ENCODE measurements at places on chromosomes 11 and 22.
A peak's percentile ranks its signal among the peaks of the same experiment; 100 is the strongest.

- DNase-seq: no peak
These were observed 83.4 kb downstream of the MRTFA start for GRCh38 chr22:40553014-40553554.

- DNase-seq: no peak
These were observed 83.6 kb downstream of the KCNJ1 start for GRCh38 chr11:128783513-128783912.

DNA sequence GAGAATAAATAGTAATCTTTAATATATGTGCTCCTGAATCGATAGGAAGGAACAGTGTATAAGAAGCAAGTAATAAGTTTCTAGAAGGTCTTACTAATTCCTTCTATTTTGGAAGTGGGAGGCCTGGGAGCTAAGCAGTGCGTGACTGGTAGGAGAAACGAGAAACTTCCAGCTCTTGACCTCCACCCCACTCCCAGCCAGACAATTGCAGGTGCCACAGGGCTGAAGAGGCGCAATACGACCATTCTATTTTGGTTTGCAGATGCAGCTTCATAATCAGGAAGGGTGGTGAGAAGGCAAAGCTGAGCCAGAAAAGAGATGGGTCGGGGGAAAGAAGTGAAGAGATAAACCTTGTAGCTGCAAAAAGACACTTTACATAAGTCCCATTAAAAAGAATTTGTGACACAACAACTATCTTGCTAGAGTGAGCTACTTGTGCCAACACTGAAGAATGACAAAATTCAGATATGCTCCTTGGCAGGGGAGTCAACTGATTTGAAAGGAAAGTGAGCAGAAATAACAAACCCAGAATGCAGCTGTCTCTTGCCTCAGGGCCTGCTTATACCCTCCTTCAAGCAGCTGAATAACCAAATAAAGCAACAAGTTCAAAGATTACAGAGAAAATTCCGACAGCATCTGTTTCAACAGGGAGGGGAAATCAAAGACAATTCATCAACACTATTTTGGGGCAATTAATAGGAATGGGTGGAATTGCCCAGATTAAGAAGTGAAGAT is 35.1 kb downstream of the GRIA4 start:
- no peak for DNase-seq

- DNase-seq: no peak
These were observed 20.9 kb downstream of the RNH1 start for GRCh38 chr11:486189-486588.

DNA sequence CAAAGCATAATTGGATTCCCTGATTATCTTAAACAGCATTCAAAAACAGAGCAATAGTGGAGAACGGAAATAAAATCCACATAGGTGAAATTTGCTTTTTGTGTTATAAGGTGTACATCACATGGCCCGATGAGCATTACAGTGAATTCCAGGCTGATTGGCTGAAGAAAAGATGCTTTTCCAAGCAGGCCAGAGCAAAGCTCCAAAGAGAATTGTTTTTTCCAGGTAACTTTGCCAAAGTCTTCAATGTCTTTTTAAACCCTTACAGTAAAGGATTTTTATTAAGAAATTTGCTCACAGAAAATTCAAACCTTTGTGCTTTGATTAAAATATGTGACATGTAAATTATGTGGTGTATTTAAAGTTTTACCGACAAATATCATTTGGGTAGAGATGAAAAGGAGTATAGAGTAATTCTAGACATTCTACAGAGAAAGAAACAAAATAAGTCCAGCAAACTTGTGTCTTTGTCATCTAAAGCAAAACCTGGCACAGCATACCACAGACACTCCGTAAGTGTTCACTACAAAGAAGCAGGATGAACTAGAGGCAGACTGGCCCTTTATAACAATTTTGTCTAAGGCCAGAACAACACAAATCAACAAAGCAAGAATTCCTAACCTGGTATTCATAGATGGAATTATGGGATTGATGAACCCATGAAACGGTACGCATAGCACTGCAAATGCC is 16.6 kb downstream of the BBOX1 start:
- no peak for DNase-seq

- DNase-seq: no peak
These were observed 10.3 kb downstream of the UBASH3B start for GRCh38 chr11:122665861-122666260.

DNA sequence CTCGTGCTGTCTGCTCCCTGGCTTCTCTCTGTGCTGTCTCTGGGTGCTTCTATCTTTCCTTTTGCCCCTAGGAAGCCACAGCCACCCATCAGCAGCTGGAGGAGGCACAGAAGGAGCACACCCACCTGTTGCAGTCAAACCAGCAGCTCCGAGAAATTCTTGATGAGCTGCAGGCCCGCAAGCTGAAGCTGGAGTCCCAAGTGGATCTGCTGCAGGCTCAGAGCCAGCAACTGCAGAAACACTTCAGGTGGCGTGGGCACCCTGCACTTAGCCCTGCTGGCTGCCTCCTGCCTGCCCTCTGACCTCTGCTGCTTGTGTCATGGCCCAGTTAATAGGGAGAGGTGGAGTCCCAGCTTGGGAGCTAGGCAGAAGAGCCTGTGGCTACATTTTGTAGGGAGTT is 67.8 kb downstream of the CEP164 start:
- no peak for DNase-seq

DNA sequence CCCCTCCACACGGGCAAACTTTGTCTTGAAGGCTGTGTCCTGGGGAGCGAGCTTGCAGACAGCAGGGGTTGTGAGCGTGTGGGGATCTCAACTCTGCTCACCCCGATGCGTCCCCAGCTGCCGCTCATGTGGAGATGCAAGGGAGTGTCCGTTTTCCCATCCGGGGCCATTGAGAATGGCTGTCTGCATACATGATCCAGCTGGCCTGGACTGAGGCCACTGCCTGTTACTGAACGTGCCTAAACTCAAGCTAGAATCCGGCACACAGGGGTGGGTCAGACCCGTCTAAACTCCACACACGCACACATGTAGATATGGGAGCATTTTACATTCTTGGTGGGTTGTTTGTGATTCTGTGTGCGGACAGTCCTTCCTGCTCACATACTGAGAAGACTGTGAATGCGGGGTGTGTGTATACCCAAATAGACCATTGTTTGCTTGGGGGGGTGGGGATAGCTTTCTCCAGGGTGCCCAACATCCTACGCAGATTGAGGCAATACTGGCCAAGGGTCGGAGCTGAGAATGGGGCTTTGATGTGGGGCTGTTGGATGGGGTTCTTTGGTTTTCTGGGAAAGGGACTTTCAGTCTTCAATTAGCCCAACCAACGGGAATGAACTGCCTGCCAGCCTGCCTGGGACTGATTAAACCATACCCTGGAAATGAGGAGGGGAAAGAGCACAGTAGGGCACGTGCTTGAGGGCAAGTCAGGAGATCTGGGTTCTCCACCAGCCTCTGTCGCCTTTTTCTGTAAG is 60.4 kb downstream of the ST3GAL4 start:
- DNase-seq: no peak

DNA sequence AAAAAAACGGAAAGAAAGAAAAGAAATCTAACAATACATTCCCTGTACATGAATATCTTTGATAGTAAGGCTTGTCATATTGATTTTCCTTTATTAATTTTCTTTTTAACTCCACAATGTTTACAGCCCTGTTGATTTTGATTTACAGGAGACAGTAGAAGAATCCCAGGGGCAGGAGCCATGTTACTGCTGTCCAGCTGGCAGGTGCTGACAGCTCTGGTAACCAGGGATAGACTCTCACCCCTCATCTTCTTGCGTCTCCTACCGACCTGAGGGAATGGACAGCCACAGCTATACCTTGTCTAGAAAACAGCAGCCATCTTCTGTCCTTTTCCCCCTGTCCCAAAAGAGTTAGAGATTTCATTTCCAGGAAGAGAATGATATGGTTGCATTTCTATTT is 37.4 kb downstream of the PRDM10 start:
- DNase-seq: no peak

DNA sequence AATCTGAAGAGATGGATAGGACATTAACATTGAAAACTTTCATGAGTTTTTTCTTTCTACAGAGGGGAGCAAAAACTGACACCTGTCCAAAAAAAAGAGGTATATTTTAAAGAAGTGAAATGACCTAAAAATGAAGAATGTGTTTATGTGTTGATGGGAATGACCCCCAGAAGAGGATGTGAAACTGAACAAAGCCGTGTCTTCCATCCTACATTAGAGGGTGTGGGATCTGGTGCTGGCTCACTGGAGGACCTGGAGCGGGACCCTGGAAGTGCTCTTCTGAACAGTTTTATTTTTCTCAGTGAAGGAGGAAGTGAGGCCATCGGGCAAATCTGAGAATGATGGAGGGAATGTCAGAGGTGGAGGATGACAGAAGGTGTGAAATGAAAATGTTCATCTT is 470.1 kb downstream of the NTM start:
- DNase-seq: no peak

- no peak for DNase-seq
These were observed 14.2 kb upstream of the PPM1F start for GRCh38 chr22:21966643-21967516.

- DNase-seq: peak; percentile 89
These were observed at the start of gene MTMR3 for GRCh38 chr22:29883045-29883774. Gene MTMR3, plus strand, starts transcription at chr22:29883174. Its CDS starts 87,886 bp downstream, at chr22:29971060.

DNA sequence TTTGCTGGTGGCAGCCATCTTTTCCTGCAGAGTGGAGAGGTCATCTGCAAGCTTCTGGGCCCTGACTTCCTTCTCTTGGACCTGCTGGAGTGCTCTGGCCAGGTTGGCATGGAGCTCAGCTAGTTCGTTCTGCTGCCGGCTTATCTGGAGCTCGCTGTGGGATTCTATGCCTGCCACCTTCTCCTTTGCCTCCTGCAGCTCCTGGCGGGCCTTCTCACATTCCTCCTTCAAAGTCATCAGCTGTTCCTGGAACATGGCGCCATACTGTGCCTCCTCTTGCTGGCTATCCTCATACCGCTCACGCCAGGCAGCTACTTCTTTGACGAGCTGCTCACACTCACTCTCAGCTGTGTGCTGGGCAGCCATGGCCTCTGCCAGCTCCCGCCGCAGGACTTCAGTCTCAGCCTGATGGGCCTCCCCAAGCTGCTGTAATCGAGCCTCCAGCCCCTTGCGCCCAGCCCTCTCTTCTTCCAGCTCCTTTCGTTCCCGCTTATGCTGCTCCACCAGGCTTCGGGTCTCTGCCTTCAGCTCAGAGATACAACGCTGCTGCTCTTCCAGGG is 16.1 kb downstream of the IL18BP start:
- no peak for DNase-seq

DNA sequence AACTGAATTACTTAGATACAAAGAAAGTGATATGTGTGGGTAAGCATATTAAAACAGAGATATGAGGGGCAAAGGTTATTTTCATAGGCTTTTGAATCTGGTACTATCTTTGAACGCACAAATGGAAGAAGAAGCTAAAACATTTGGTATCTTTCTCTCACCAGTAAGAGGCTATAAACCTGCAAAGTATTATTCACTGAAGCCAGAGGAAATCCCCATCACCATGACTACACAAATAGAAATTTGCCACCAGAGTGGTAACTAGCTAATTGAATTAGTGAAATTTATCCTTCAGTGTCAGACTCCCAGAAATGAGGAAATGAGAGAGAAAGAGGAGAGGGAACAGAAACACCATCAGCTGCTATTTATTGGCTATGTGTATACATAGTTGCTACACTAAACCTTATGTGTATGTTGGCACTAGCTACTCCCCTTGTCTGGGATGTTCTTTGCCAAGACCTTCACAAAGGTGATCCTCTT is 503.4 kb downstream of the DLG2 start:
- DNase-seq: no peak

- DNase-seq: no peak
These were observed 29.0 kb downstream of the FBLN1 start for GRCh38 chr22:45531441-45532234.

DNA sequence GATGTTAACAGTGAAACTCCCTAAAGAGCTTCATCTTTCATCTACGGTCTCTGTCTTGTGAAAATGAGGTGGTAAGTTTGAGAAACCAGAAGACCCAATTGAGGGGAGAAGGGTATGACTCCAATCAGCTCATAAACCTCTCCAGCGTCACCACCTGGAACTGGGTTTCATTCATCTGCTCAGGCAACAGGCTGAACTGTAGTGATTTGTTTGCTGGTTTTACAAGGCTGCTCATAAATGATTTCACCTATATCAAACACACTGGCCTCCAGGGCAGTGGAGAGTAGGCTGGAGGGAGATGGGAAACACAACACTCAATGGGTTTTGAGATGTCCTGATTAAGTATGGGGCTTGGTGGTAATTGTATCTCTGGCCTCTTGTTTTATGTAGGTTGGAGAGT is 79.0 kb downstream of the EFCAB6 start:
- no peak for DNase-seq

GRCh38 chr11:120710354-120711131 is 199.0 kb downstream of the GRIK4 start:
- no peak for DNase-seq

DNA sequence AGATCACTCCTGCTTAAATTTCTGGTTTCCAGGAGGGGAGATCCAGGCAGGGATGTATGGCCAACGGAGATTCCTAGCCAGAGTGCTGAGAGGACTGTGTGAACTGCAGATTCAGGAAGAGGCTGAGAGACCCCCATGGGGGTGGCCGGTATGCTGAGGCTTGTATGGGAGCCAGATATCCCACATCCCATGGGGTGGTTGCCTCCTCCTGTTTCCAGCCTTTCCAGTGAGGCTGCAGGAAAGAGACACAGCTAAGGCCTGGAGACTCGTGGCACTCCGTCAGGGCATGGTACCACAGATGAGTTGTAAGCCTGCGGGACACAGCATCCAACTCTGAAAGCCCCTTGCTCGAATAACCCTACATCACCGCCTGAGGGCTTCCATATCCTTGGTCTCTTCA is 1.4 kb upstream of the MYOD1 start:
- DNase-seq: no peak

DNA sequence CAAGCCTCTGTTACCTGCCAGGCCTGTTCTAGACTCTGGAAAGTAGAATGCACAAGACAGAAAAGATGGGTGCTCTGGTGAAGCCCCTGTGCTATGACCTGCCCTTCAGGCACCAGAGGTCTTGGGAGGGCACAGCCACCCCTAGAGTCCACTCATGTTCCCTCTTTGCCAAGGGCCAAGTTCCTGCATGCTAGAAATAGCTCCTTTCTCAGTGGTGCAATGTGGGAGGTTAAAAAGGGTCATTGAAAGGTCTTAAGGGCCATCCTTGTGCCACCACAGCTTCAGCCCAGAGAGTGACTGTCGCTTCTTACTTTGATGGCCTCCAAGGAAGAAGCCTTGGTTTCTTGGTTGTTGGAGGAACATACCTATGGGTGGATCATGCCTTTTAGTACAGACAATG is 84.6 kb upstream of the PARVA start:
- no peak for DNase-seq

DNA sequence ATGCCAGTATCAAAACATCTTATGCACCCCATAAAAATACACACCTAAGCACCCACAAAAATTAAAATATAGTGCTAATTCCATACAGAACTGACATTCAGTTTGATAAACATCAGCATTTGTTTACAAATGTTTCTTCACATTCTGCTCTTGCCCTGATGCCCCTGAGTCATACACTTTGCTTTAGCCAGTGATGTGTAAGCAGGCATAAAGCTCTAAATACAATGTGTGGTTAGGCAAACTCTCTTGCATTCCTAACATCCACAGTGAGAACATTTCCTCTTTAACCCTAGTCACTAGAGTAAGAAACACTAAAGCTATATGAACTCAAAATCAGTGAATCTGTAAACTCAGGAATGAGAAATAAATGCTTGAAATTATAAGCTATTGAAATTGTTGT is 1060.7 kb downstream of the FAM181B start:
- DNase-seq: no peak

GRCh38 chr11:16909359-16910035 is 104.7 kb downstream of the PLEKHA7 start:
- no peak for DNase-seq
